ENCODE measurements at places on chromosomes 5 and 9.
A peak's percentile ranks its signal among the peaks of the same experiment; 100 is the strongest.

DNA sequence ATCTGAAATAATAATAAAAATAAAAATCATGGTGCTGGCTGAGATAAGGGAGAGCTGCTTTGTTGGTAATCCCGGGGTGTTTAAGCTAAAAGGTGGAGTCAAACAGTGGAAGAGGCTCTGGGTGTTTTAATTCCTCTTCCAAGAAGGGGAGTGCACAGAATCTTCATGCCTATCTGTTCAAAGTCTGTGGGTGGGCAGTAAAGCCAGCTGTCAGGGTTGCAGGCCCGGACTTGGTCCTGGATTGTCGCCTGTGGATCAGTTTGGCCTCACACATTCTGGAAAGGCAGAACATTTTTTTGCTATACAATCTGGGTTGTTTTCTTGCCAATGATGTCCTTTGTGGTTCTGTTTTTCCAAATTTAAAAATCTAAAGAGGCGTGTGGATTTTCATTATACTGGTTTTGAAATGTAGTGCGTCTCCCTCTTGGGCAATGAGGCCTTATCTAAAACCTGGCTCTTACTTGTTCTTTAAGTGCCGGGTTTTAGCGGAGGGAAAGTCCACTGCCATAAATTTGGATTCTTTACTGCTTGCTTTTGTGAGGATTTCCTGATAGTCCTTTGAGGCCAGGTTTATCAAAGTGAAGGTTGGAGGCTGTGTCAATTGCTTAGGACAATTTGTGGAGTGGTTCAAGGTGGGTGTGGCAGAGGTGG, 5.8 kb downstream of the ANKDD1B start:
- no peak for DNase-seq

DNA sequence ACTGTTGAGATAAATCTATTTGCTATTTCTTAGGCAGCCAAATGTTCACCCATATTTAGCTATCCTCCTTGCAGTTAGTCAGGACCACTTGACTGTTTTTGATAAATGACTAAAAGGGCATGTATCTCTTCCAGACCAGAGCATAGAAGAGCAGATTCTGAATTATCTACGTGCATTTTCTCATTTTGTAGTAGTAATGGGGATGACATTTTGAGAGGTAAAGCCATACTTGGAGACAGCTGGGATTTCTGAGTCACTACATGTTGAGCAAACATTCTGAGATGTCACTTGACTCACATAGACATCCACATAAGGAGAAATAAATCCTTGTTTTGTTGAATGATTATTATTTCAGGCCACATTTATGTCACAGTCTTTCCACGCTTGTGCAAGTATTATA, 297.6 kb downstream of the CDH10 start:
- DNase-seq: no peak

- DNase-seq: peak; percentile 9
Observed at GRCh38 chr9:32741706-32742105, 41.6 kb upstream of the TMEM215 start.

DNA sequence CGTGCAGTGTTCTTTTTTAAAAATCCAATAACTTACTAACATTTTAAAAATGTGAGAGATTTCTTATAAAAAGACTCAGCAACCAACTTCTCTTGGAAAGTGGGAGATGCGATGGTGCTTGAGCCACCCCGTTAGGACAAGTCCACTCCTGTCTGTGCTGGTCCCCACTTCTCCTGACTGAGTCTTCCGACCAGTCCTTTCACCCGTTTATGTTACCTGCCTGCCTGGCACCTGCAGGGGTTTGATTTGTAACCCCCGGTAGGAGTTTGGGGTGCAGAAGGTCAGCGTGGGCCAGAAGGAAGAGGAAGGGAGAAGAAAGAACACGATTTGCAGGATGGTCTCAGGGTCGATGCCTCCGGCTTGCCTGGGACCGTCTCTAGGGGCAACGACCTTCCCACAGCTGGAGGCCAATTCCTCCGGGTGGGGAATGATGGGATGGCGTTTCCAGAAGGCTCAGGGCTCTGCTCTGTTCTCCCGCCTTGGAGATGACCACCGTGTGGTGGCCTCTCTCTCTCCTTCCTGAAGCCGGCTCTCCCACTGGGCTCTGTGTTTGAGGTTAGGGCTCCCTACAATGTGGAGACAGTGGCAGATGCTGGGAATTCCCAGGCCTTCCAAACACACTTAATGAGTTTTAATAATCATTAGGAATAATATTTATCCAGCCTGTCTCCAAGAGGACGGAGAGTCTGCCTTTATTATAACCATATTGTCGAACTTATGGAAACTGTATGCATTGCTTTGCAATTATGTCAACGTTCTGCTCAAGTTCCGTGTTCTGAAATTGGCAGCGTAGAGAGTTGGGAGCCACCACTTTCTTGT, 14.8 kb downstream of the COL27A1 start:
- no peak for DNase-seq

- peak; percentile 60 for DNase-seq
Observed at GRCh38 chr5:10474521-10475075, 32.9 kb downstream of the ROPN1L start.

DNA sequence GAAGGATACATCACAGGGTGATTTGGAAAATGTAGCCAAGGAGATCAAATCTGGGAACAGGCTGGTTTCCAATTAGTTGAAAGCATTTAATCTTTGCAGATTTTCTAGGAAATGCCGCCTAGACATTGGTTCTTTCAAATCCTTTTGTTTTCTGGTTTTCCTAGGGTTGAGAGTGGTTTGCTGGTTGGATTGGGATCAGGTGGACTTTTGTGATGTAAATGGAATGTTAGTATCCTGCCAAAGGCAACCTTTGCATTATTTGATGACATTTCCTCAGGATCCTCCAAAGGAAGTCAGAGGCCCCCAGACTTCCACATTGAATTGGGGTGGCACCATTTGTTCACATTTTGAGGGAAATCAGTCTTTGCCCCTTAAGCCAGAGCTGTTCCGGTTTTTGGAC, 245.5 kb upstream of the RPS23 start:
- DNase-seq: no peak
